Vagina (tissue), 2 donors: ENCODE measurements at places on chromosomes 2 and 18. TPM values are rescaled to one million over a fixed set of nuclear protein-coding genes. Genes with fewer than 3 reads are reported as not detected.

GRCh38 chr18:44869533-44869932 is 188.8 kb downstream of the SETBP1 start:
- H3K27ac ChIP-seq: no peak overlapping the region
- DNase-seq: no peak
- H3K36me3 ChIP-seq: no peaks in the 10 kb centered on the region
- no peaks in the 10 kb centered on the region for H3K27me3 ChIP-seq
- peaks cover 6% of the 10 kb centered on the region for H3K4me1 ChIP-seq

DNA sequence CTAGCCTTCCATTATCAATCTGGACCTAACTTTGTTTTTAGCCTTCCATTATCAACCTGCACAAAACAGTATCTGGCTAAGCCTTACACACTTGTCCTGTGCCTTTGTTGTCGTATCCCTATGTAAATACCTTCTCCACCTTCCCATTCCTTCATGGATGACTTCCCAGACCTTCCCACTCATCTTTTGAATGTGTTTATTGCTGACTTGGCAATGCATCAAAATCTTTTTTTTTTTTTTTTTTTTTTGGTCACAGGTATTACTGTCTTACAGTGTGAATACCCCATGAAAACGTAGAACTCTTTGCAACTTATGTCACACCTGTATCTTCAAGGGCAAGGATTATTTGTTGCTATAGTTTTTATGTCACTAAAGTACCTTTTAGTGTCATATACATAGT is 25.7 kb downstream of the RPE start:
- no peak overlapping the region for H3K27ac ChIP-seq
- H3K4me1 ChIP-seq: no peaks in the 10 kb centered on the region
- H3K4me3 ChIP-seq: no peak overlapping the region
- no peaks in the 10 kb centered on the region for H3K36me3 ChIP-seq
- no peak for DNase-seq

GRCh38 chr2:219082332-219082958 is 21.7 kb upstream of the IHH start:
- H3K36me3 ChIP-seq: peaks cover 7% of the 10 kb centered on the region
- H3K4me3 ChIP-seq: no peak overlapping the region
- no peak for DNase-seq
- H3K4me1 ChIP-seq: peaks cover 4% of the 10 kb centered on the region
- H3K27me3 ChIP-seq: no peaks in the 10 kb centered on the region
- H3K27ac ChIP-seq: no peak overlapping the region

GRCh38 chr2:1186421-1186820 is 226.8 kb upstream of the TPO start:
- H3K27ac ChIP-seq: no peak overlapping the region
- H3K4me1 ChIP-seq: no peaks in the 10 kb centered on the region
- H3K27me3 ChIP-seq: no peaks in the 10 kb centered on the region
- H3K4me3 ChIP-seq: no peak overlapping the region
- no peak for DNase-seq
- H3K36me3 ChIP-seq: no peaks in the 10 kb centered on the region

MIB1 gene
- total RNA-seq: 21.6 TPM

DNA sequence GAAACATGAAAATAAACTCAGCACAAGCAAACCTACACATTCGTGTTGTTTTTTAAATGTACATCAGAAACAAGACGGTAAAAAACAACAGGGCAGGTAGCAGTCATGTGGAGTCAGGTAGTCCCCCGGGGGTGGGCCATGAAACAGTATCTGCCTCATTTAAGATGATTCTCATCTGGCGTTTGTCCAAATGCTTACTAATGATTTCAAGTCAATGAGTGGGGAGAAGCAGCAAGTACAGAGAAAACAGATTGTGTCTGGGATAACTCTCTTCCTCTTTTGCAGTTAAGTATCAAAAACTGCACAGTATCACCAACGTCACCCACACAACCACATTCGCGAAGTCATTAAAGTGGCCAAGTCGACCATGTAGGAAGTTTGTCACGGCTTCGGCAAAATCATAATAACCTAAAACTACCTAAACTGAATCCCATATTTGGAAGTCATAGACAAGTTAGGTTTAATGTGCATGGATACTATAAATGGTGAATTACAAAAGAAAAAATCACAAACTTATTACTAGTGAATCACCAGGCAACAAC is 1.3 kb downstream of the LAPTM4A start:
- no peak for DNase-seq
- peaks cover 46% of the 10 kb centered on the region for H3K4me1 ChIP-seq
- H3K4me3 ChIP-seq: peak overlapping the region; percentile 74
- peak overlapping the region; percentile 97 for H3K27ac ChIP-seq
- no peaks in the 10 kb centered on the region for H3K27me3 ChIP-seq
- H3K36me3 ChIP-seq: no peaks in the 10 kb centered on the region

TMEM198 gene
- total RNA-seq: 1.5 TPM

DNA sequence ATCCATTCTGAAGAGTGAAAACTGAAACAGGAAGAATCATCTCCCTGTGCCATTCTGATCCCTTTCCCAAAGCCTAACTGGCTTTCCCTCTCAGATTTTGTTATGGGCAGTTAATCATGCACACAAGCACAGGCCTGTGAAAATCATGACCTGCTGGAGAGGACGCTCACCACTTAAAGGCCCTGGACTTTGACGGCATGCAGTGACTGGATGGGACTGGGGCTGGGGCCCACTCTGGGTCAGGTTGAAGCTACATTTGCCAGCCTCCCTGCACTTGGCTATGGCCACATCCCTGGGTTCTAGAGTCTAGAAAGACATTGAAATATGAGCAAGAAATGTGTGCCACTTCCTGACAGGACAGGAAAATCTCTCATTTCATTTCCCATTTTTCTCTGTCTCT is 12.9 kb downstream of the PDE11A start:
- H3K36me3 ChIP-seq: no peaks in the 10 kb centered on the region
- no peak overlapping the region for H3K27ac ChIP-seq
- no peaks in the 10 kb centered on the region for H3K27me3 ChIP-seq

GRCh38 chr2:111671426-111672150 is 212.4 kb downstream of the ANAPC1 start:
- peak; percentile 61 for DNase-seq
- H3K27me3 ChIP-seq: no peaks in the 10 kb centered on the region
- no peaks in the 10 kb centered on the region for H3K36me3 ChIP-seq
- no peak overlapping the region for H3K4me3 ChIP-seq

DNA sequence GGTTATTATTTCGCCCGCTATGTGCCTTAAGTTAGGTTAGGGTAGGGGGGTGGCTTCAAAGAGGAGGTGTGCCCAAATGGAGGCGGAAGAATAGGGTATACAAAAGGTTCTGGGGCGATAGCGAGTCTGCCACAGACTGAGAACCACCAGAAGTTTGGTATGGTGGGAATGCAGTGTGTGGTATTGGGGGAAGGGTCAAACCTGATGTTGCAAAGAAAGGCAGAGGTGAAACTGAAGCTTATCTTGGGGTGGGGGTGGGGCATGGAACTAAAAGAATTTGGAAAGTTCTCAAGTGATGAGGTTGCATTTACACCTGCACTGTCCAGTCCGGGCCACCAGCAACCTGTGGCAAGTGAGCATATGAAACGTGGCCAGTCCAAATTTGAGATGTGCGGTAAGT is 11.8 kb upstream of the CCBE1 start:
- no peaks in the 10 kb centered on the region for H3K27me3 ChIP-seq
- no peak overlapping the region for H3K27ac ChIP-seq

- no peak overlapping the region for H3K4me3 ChIP-seq
- H3K4me1 ChIP-seq: peaks cover 30% of the 10 kb centered on the region
- H3K27ac ChIP-seq: no peak overlapping the region
- no peaks in the 10 kb centered on the region for H3K36me3 ChIP-seq
- DNase-seq: no peak
These were observed 4.0 kb downstream of the EGR4 start for GRCh38 chr2:73289304-73289703.

- H3K36me3 ChIP-seq: no peaks in the 10 kb centered on the region
- no peak for DNase-seq
- H3K27ac ChIP-seq: no peak overlapping the region
- H3K27me3 ChIP-seq: no peaks in the 10 kb centered on the region
- no peaks in the 10 kb centered on the region for H3K4me1 ChIP-seq
- no peak overlapping the region for H3K4me3 ChIP-seq
These were observed 250.9 kb downstream of the ICOS start for GRCh38 chr2:204187229-204188083.

SLC4A5 gene
- 4.4 TPM for total RNA-seq

DNA sequence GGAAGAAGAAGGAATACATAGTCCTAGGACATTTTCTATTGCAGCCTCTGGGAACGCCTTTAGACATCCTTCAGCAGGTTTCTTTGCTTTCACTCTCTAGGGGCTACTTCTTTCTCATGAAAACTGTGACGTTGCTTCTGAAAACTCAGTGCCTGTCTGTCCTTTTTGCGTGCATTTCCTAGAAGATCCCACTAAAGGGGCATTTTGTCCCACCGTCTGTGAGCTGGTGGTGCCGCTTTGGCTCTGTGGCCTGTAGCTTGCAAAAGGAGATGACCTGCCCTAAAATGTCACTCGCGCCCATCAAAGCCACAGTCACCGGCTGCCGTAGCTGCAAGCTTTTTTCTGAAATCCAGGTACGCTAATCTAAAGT is 579 bp downstream of the STAT4 start:
- H3K36me3 ChIP-seq: no peaks in the 10 kb centered on the region
- H3K27me3 ChIP-seq: no peaks in the 10 kb centered on the region
- no peak for DNase-seq
- peaks cover 12% of the 10 kb centered on the region for H3K4me1 ChIP-seq
- no peak overlapping the region for H3K27ac ChIP-seq
- H3K4me3 ChIP-seq: peak overlapping the region; percentile 43

- H3K4me3 ChIP-seq: no peak overlapping the region
- no peaks in the 10 kb centered on the region for H3K4me1 ChIP-seq
These were observed 23.4 kb downstream of the MROH2A start for GRCh38 chr2:233801357-233802131.

POTEJ gene
- not detected for total RNA-seq

DNA sequence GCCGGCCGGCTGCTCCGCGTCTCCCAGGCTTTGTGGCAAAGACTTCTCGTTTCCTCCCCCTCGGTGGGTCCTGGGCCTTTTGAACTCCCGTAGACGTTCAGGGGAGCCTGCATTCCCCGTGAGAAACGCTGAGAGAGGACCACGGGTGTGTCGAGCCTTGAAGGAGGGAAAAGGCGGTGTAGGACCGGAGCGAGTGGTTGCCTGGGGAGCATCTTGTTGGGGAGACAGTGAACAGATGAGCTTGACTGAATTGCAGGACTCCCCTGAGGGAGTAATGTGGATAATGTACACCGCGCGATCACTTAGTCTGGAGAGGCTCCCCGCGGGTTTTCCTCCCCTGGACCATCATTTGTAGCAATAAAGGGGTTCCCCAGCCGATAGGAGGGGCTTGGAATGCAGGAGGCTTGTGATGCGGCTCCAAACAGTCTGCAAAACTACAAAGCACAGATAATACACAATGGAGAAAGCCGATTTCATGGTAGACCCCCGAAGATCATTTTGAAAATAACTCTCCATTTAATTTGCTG is 769 bp downstream of the ALMS1 start:
- H3K27ac ChIP-seq: peak overlapping the region; percentile 89
- H3K36me3 ChIP-seq: no peaks in the 10 kb centered on the region
- H3K27me3 ChIP-seq: no peaks in the 10 kb centered on the region
- peaks cover 22% of the 10 kb centered on the region for H3K4me1 ChIP-seq

GRCh38 chr2:119939915-119940314 is 73.0 kb upstream of the EPB41L5 start:
- no peak overlapping the region for H3K27ac ChIP-seq
- H3K4me3 ChIP-seq: no peak overlapping the region
- DNase-seq: no peak
- no peaks in the 10 kb centered on the region for H3K36me3 ChIP-seq

SH2D6 gene
- not detected for total RNA-seq

GPR45 gene
- total RNA-seq: not detected

DSEL gene
- 7.6 TPM for total RNA-seq

DNA sequence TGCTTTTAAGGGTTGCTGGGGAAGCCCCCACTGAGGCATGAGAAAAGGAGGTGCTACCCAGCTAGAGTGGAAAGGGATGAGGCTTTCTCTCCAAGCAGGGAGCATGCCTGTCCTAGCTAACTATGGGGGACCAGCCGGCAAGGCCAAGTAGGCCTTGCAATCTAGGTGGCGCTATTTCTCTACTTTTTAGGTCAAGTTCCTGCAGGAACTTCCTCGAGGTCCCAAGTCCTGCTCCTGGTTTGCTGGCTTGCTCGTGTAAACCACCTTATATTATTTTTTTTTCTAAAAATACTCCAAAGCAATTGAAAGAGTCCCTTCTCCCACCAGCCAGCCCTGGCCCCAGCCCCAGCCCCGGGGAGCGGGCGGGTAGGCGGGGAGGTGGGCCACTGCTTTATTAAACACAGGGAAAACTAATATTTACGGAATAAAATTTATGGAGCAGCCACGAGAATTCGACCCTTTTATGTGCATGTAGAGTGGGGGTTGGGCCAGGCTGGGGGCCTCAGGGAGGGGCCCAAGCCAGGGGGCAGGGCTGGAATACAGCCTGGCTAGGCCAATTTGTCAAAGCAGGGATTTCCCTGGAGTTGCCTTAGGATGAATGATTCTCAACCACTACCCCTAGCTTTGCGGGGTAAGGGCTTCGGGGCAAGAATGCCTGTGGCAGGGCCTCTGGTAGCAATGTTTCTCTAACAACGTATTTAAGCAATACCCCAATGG is 12.8 kb upstream of the IHH start:
- no peak for DNase-seq
- H3K27ac ChIP-seq: no peak overlapping the region
- H3K4me3 ChIP-seq: no peak overlapping the region
- H3K4me1 ChIP-seq: no peaks in the 10 kb centered on the region
